ENCODE measurements at places on chromosomes 1 and 21.

DNA sequence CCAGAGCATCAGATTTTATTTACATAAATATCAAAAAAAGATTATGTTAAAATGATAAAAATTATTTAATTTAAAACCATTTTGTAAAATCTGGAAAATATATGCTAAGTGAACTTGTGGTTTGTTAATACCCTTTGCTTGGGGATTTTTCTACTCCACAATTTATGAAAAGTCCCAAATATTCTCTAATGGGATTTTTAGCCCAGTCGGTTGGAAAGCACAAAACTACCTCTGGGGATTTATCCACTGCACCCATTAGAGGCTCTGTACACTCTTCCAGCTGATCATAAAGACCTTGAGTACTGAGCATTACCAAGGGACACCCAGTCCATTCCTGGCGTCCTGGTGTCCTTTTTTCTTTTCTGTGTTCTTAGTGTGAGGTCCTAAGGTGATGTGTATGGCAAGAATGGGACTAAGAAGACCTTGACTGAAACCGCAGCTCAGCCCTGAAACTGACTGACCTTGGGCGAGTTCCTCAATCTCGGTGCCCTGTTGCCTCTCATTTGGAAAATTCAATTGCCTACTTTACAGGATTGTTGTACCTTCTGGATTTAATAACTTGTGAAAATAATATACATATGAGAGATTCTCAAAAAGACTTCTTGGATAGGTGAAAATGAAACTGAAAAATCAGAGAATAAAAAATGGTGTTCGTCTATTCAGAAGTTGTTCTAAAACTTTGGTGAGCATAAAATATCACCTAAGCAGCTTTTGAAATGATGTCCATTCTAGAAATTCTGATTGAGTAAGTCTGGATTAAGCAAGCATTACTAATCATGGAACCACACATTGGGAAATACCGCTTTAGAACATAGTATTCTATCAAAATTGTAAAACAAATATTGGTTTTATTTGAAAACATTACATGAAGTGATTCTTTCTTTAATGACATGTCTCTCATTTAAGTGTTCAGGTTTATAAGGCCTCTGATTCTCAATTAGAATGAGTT lies 21.5 kb upstream of the SAMSN1 start:
- DNase-seq, result no peak

DNA sequence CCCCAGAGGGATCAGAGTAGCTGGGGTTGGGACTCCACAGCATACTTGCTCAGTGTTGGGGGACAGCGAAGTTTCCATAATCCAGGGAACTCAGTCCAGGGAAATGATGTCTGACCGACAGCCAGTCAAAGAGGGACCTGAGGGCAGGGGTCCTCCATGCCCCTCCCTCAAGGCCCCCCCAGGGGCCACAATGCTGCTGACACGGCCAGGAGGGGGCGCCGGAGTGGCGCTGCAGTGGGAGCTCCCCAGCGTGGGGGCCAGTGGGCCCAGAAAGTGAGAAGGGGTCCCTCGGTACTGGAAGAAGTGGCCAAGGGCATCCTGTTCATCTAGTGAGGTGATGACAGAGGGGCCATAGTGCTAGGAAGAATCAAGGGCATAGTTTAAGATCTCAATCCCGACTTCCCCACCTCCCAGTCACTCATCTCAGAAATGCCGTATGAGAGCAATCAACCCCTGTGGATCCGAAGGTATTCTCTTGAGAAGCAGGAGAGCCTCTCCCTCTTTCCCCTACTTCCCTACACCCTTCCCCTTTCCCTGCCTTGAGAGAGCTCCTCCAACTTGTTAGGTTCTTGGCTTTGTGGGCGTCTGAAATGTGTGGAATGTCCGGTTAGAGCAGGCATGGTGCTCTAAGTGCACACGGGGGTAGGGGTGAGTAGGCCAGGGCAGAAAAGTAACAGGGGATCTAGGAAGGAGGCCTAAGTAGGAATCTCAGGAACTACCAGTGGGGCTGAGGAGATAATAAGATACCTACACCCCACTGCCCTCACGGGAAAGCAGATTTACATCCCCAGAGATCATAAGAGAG lies 4.1 kb downstream of the NUDT17 start:
- DNase-seq, result no peak

GRCh38 chr1:235093696-235094592 lies 34.7 kb downstream of the TOMM20 start:
- peak; percentile 71 for DNase-seq

- no peak for DNase-seq
Observed at GRCh38 chr1:18470671-18471355, 9.9 kb upstream of the KLHDC7A start.

GRCh38 chr1:248804771-248805681 lies 20.7 kb downstream of the SH3BP5L start:
- no peak for DNase-seq

GRCh38 chr1:41245659-41246058 lies 3.6 kb upstream of the SCMH1 start:
- DNase-seq, result no peak

GRCh38 chr1:228919914-228920313 lies 184.6 kb downstream of the RHOU start:
- DNase-seq, result no peak

DNA sequence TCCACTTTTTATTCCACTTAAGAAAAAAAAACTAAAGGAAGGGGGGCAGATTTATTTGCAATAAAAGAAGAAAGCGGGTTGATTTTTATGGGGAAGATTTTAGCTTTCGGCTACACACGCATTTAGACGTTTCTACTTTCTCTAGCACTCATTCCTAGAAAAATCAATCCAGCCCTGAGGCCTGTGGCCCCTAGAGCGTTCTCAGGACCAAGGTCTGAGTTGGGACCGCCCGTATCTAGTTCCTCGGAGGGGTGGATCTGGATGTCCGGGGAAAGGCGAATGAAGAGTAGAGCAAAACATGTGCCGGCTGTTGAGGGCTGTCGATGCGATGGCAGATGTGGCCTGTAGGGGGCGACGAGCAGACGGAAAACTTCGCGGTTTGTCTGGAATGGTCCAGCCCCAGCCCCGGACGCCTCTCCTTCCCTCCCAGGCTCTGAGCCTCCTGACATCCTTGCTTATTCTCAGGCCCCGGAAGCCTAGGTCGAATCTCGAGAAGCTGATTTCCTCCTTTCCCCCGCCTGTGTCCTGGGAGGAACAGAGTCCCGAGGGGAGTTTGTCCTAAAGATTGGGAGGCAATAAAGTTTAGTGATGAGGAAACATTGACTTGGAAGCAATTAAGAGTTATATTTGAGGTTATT lies 5.2 kb downstream of the FOXD3 start:
- DNase-seq, result no peak

GRCh38 chr1:175804561-175804960 lies 61.2 kb upstream of the TNR start:
- DNase-seq, result no peak

DNA sequence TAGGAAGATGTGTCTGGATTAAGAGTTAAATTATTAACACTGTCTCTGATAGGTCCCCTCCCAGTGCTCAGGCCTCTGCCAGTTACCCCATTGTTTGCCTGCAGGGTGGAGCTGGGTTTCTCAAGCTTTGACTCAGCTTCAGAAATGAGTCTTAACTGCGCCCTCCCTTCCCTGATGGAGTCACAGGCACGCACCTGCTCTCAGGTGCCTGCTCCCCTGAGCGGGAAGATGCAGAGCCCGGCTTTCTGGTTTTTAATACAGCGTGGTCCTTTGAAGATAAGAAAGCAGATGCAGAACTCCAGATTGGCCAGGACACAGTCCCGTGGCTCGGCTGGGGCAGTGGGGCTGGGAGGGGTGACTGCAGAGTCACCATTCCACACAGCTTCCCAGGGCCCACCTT lies 3.2 kb upstream of the SPRR4 start:
- DNase-seq, result no peak

DNA sequence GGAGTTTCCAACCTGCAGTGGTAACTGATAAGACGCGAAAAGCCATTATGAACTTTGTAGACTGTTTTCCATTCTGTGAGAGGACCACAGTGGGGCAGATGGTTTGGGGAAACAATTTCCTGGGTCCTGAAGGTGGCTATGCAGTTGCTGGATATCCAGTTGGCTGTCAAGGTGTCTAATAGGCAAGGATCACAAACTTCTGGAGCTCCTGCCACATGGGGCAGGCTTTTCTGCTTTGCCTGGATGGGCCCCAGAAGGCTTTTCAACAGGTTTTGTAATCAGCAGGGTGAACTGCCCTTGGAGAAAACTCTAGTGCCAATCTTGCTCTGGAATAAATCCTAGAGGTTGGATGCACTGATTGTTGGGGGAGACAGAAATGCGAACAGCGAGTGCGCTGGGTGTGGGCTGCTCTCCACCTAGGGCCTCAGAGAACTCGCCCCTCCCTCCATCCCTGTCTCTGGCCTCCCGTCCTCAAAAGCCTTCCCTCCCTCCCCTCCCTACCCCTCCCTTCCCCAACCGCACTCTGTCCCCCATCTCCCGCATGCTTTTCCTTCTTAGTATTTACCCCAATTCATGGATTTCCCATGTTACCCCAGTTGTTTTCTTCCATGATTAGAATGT lies 210.3 kb upstream of the USP24 start:
- DNase-seq, result no peak
